ENCODE measurements at places on chromosomes 12 and 14. TPM values are rescaled to one million over a fixed set of nuclear protein-coding genes. Genes with fewer than 3 reads are reported as not detected.

Gene SRRM4
- polyA plus RNA-seq: not detected

GRCh38 chr12:6335451-6336078, 6.3 kb downstream of the TNFRSF1A start:
- peak; percentile 53 for DNase-seq

DNA sequence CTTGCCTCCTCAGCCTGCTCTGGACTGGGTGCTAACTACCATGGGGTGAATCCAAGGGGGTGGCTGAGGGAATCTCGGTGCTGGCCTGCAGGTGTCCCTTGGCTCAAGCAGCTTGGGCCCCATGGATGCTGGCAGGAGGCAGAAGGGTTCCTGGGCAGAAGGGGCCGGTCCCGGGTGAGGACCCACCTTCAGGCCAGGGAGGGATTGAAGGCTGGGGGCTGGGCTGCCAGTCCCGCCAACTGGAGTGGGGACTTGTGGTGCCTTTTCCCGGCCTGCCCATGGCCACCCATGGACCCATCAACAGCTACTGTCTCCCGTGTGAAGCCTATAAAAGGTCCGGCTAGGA, 550.1 kb downstream of the SLC6A15 start:
- DNase-seq: no peak

DNA sequence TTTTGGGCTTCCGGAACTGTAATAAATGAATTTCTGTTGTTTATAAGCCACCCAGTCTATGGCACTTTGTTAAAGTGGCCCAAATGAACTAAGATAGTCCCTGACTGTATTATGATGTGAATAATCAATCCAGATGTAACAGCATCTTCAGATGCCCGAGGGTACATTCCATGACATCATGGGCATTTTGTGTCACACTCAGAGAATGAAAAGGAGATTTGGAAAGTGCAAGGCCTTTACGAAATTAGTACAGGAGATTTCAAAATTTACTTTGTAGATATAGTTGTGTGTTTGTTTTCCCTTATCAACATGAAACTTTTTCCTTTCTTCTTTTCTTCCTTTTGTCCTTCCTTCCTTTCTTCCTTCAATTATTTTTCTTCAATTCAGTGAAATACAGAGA, 54.2 kb upstream of the AMIGO2 start:
- no peak for DNase-seq

DNA sequence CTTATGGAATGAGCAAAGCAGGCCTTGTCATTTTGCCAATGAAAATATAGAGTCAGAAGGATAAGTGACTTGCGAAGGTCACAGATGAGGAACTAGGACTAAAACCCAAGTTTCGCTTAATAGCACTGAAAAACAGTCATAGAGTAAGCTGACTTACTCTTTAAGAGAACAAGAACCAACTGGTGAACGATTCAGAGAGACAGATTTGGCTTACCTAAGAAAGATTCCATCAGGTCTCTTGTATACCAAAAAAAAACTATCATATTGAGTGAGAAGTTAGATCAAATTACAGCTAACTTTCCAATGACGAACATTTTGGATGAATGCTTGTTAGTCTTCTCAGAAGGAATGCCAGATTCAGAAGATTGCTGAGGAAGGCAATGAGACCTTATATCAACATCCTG, 74.2 kb downstream of the ZFC3H1 start:
- no peak for DNase-seq

GRCh38 chr12:132858718-132859266, 28.6 kb downstream of the CHFR start:
- no peak for DNase-seq

GRCh38 chr14:27634056-27634970, 1036.5 kb upstream of the NOVA1 start:
- DNase-seq: no peak
